ENCODE measurements at places on chromosomes 4 and X.

GRCh38 chr4:124738994-124739393, 26.5 kb upstream of the ANKRD50 start:
- no peak for DNase-seq

DNA sequence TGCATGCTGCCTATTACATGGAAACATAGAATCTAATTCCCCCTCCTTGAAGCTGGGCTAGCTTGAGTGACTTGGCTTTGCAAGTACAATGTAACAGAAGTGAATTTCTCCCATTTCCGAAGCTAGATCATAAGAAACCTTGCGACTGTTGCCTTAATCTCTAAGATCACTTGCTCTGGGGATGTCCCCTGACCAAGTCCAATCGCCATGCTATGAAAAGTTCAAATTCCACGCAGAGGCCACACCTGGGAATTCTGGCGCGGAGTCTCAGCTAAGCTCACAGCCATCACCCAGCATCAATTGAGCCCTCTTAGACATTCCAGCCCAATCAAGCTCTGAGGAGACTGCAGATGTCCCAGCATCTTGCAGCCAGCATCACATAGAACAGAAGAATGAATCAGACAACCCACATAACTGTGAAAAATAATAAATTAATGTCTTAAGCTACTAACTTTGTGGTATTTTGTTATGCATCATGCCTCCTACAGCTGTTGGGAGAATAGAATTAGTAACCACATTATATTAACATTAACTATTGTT, 27.0 kb downstream of the GPM6A start:
- DNase-seq = no peak

- no peak for DNase-seq
Measured at GRCh38 chr4:133157460-133158160, 8.5 kb downstream of the PCDH10 start.

- no peak for DNase-seq
Measured at GRCh38 chr4:25938787-25939186, 24.8 kb downstream of the SMIM20 start.

DNA sequence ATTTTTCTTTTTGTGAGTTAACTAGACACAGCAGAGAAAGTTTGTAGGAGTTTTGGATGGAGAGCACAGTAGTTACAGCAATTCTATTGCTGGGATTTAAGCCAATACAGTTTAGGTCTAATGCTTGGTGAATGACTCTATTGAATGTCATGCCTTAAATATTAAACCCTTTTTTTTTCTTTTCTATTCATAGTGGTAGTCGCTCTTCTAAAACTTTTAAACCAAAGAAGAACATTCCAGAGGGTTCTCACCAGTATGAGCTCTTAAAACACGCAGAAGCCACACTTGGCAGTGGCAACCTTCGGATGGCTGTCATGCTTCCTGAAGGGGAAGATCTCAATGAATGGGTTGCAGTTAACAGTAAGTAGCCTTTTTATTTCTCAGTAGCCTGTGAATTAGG, 34.8 kb upstream of the DCK start:
- DNase-seq = no peak

GRCh38 chrX:141375011-141375760, 132.9 kb upstream of the SPANXC start:
- DNase-seq = no peak
